ENCODE measurements at places on chromosomes 1 and 21. TPM values are rescaled to one million over a fixed set of nuclear protein-coding genes. Genes with fewer than 3 reads are reported as not detected.

DNA sequence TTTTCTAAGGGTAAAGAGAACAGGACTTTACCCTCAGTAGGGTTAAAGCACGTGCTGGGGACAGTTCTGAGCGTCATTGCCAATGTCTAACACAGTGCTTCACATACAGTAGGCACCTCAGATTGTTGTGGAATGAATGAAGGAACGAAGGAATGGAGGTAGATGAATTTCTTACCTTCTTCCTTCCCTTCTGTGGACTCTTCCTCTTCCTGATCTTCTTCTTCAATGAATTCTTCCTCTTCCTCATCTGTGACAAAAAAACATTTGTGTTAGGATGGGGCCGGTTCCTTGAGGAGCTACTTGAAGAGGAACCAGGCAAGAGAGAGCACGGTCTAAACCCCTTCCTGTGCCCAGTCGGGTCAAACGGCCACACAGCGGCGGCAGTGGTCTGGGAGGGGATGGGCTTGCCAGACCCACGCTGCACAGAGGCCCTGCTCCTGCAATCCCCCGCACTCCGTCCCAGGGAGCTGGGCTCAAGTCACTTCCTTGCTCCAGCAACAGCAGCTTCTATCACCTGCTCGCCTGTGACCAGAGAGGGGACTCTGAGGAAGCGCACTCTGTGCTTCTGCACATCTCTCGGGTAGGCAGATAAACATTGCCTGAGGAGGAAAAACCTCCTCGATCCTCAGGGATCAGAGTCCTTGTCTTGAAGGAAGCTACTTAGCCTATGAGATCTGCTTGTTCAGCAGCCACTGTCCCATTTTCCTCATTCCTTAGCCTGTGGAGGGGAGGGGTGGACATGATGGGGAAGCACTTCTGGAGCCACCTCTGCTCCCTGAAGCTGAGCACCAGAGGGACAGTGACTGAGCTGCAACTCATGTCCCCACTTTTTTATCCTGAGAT, 8.0 kb upstream of the SLC30A2 start:
- no peak overlapping the region for H3K27ac ChIP-seq
- no peak for DNase-seq
- peaks cover 10% of the 10 kb centered on the region for H3K27me3 ChIP-seq

- peak; percentile 20 for DNase-seq
- H3K36me3 ChIP-seq = no peaks in the 10 kb centered on the region
- H3K4me1 ChIP-seq = peaks cover 37% of the 10 kb centered on the region
- H3K4me3 ChIP-seq = no peak overlapping the region
- H3K27me3 ChIP-seq = no peaks in the 10 kb centered on the region
Observed at GRCh38 chr1:82388679-82389078, 587.9 kb downstream of the ADGRL2 start.

The OR2M3 gene
- total RNA-seq = not detected

DNA sequence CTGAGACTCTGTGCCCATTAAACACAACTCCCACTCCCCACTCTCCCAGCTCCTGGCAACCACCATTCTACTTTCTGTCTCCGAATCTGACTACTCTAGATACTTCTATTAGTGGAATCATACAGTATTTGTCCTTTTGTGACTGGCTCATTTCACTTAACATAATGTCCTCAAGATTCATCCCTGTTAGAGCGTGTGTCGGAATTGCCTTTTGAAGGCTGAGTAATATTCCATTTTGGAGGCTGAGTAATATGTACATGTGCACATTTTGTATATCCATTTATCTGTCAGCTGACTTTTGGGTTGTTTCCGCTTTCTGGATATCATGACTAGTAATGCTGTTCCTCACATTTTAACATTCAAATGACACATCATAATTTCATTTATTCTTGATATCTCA, 30.3 kb downstream of the GALNT2 start:
- DNase-seq = no peak
- H3K4me1 ChIP-seq = peaks cover 14% of the 10 kb centered on the region
- H3K27me3 ChIP-seq = no peaks in the 10 kb centered on the region
- H3K27ac ChIP-seq = no peak overlapping the region
- no peak overlapping the region for H3K4me3 ChIP-seq

DNA sequence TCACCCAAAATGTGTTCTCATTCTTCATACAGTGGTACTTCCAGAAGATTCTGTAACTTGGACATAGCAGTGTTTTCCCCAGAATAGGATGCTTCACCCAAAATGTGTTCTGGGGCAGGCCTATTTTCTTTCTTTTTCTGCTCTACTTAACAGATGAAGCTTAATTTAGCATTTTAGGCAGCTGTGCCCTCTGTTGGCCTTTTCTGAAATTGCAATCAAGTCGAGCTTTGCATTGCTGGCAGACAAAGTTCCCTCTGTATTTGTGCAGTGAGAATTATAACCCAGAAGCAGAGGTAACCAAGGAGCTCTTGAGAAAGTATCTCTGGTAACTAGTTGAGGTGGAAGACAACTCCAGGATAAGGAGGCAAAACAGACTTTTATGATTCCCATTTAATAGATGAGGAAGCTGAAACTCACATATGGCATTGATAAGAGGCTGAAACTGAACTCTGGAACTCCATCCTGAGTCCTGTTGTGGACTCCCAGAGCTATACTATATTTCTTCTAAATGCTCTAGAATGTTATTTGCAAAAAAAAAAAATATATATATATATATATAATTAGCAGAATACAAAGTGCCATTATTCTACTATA, 50.3 kb upstream of the L1TD1 start:
- no peak overlapping the region for H3K4me3 ChIP-seq
- DNase-seq = peak; percentile 49
- H3K4me1 ChIP-seq = peaks cover 9% of the 10 kb centered on the region

GRCh38 chr1:36603461-36603860, 120.7 kb upstream of the CSF3R start:
- no peak overlapping the region for H3K4me3 ChIP-seq
- no peaks in the 10 kb centered on the region for H3K4me1 ChIP-seq
- peaks cover 53% of the 10 kb centered on the region for H3K27me3 ChIP-seq
- DNase-seq = no peak
- H3K36me3 ChIP-seq = no peaks in the 10 kb centered on the region

Data from mesothelial cell of epicardium (in vitro differentiated cells).